ENCODE measurements at places on chromosomes 6 and 20.
A peak's percentile ranks its signal among the peaks of the same experiment; 100 is the strongest.

GRCh38 chr6:81978230-81978629, 225.7 kb upstream of the TENT5A start:
- no peak for DNase-seq

GRCh38 chr6:53543359-53544216, 1.3 kb downstream of the GCLC start:
- no peak for DNase-seq

DNA sequence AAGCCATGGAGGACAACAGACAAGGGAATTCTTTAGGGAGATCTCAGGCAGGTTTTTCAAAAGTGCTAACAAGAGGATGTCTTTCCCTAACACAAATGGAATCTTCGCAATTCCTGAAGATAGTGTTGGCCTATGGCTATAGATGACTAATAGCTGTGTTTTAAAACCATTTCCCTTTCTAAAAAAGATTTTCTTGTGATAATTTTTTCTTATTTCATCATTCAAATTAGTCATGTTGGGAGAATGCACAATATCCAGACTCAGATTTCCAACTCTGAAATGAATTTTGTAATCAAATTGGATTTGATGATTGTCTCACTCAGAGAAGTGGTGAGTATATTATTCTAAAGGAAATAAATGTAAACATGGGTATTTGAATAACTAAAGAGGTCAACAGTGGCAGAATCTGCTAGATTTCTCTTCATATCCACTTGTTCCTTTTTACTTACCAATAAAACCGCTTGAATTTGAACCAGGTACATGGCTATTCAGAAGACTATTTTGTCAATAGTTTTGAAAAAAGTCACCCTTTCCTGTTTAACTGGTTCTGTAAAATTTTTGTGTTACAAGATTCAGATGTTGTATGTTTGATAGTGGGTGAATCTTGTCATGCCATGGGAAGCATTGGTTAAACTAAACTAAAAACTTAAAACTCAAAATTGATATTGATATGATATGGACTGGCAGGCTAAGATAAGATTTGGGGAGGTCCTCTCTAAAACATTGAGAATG, 1223.7 kb upstream of the EYS start:
- no peak for DNase-seq

GRCh38 chr20:20487811-20488210, 119.9 kb downstream of the INSM1 start:
- DNase-seq = no peak

DNA sequence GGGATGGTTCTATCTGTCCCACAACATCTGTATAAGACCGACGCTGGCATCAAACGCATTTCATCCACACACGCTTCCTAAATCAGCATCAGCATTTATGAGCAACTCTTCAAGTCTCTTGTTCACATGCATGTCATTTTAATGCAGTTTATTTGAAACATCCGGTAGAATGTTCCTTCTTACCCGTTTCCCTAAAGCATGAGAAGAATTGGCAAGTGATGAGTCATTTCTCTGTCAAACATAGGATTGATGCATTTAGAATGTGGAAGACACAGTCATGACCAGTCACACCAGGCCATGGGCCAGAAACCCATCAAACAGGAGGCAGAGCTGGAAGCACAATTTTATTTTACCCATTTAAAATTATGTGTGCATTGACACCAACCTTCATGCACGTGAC, 122.8 kb downstream of the UST start:
- DNase-seq = no peak

- DNase-seq = no peak
Measured at GRCh38 chr6:128259730-128260685, 260.4 kb downstream of the PTPRK start.

GRCh38 chr20:17518339-17519052, 12.7 kb downstream of the BFSP1 start:
- DNase-seq = no peak

DNA sequence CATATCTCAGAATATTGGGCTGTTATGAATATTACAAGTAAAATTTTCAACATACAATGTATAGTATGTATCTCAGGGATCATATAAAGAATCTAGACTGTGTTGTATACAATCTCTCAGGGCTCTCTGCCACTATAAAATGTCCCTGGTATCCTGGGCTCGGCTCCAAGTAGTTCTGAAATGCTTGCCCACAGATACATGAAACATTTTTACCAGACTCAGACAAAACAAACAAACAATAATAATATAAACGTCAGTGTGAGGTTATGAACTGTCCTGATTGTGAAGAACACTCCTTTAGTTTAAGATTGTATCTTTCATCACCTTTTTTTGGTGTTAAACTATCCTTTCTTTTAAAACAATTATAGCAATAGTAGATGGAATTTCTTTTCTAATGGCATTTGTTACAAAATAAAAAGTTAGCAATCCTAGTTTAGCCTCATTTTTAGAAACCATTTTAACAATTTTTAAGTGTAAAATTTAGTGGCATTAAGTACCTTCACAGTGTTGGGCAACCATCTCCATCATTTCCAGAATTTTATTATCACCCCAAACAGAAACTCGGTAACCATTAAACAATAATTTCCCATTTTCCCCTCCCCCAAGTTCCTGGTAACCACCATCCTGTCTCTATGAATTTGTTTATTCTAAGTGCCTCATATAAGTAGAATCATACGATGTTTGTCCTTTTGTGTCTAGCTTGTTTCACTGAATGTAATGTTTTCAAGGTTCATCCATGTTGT, 17.4 kb upstream of the LY86 start:
- no peak for DNase-seq

DNA sequence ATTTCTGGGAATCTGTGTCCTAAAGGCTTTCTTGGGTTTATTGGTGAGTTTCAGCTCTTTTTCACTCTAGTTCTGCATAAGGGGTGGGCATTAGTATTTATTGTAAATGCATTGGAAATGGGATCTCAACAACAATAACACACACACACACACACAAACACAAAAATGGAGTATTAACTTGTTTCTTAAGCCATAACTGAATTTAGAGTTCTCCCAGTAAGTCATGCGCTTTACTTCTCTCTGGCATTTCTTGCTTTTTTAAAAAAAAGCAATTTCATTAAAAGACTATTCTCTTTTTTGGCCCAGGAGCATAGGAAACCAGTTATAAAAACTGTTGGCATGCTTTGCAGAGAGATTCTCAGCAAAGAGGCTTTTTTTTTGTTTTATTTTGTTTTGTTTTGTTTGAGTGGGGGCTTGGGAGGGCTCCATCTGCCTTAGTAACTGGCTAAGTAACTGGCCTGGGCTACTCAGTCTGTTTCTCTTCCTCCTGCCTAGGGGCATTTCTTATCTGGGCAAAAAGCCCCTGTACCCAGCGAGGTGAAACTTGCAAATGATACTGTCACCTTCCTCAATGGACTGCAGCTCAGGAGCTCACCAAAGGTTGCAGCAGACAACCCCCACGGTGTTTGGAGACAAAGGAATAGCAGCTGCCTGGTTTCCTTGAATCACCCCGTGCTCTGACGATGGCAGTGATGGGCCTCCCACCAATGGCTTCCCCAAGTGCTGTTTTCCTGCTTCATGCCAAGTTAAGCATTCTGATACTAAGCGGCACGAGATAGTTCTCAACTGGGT, 128.5 kb downstream of the BCAS1 start:
- peak; percentile 22 for DNase-seq
